ENCODE measurements at places on chromosomes 12 and 14.
A peak's percentile ranks its signal among the peaks of the same experiment; 100 is the strongest.

GRCh38 chr14:74784634-74785033, 21.5 kb downstream of the YLPM1 start:
- DNase-seq = no peak

DNA sequence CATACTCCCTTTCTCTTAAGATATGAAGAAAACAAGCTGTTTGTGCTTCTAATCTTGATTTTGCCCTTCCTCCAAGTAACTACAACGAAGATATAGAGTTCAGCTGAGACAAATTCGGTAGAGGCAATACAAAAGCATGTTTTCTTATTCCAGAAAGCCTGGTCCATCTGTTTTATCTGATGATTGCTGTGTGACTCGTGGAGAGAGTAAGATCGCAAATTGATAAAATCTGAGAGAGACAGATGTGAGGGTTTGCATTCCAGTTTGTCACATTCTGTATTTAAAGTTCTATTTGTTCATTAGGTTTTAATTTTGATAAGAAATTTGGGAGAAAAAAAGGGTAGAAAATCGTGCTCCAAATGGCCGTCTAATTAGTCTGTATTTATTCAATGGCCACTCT, 192.1 kb downstream of the CPNE8 start:
- DNase-seq = no peak

GRCh38 chr12:71626098-71626497, 37.5 kb downstream of the ZFC3H1 start:
- DNase-seq = no peak

- no peak for DNase-seq
These were observed 41.6 kb downstream of the ACACB start for GRCh38 chr12:109157986-109158385.

GRCh38 chr12:123067654-123068053, 83.2 kb downstream of the PITPNM2 start:
- peak; percentile 62 for DNase-seq

DNA sequence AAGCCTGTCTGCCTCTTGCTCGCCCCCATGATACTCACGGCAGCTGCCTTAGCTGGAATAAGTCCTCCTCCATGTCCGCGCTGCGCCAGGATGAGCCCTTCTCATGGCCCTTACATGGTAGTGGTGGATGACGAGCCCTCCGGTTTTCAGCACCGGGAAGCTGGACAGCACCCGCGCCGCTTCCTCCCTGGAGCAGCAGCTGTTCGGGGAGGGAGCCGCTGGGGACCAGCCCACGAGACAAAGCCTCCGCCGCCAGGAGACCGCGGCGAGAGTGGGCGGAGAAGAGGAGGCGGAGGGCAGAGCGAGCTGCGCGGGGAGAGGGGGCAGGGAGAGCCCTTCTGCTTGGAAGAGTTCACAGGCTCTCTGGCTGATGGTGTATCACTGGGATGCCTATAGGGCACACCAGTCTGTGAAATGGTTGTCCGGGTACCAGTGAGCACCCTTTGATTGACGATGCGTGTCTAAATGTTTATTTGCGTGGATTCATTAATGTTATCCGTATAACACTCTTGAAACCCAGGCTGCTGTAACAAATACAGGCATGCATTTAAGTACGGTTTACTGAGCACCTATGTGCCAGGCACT, at the start of gene SVOP:
TSS of gene SVOP (minus strand) at position 273 of the 585 bp plus-strand sequence. CDS start at position 73, 200 bp downstream.
- peak; percentile 25 for DNase-seq

DNA sequence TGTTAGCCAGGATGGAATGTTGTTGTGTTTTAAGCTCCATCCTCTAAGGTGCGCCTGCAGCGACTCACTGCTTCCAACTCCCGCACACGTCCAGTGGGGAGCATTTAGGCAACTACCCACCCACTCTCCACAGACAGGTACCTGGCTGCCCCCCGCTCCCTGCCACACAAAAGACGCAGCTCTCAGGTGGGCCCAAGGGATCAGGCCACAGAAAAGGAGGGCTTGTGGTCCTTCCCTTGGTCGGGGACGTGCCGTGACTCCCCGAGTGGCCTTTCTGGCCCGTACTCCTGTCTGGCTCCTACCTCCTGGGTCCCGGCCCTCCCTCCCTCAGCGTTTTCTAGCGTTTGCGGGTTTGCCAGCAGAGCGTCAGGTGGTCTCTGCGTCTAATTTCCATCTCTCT, 16.2 kb downstream of the TEDC1 start:
- DNase-seq = no peak

GRCh38 chr14:35446450-35446849, 41.9 kb upstream of the NFKBIA start:
- DNase-seq = no peak

GRCh38 chr12:2547273-2548044, 247.3 kb upstream of the FKBP4 start:
- DNase-seq = no peak

- DNase-seq = no peak
These were observed 222.8 kb downstream of the EGLN3 start for GRCh38 chr14:33728010-33728498.

DNA sequence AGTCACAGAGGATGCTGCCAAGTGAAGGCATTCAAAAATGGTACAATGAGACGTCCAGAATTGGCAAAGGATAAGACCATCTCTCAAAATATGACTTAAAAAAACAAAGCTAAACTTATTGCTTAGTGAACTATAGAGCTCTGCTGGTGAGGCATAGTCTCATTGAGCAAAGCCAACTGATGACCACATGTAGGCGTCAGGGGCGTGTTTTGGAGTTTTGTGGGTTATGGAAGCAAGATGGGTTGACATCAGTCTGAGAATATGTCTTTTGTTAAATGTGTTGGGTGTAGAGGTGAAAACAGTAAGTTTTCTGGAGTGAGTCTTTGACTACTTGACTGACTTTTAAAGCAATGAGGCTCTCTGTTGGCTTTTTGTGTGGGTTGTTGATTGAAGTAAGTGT, 47.2 kb downstream of the ATL1 start:
- DNase-seq = no peak

DNA sequence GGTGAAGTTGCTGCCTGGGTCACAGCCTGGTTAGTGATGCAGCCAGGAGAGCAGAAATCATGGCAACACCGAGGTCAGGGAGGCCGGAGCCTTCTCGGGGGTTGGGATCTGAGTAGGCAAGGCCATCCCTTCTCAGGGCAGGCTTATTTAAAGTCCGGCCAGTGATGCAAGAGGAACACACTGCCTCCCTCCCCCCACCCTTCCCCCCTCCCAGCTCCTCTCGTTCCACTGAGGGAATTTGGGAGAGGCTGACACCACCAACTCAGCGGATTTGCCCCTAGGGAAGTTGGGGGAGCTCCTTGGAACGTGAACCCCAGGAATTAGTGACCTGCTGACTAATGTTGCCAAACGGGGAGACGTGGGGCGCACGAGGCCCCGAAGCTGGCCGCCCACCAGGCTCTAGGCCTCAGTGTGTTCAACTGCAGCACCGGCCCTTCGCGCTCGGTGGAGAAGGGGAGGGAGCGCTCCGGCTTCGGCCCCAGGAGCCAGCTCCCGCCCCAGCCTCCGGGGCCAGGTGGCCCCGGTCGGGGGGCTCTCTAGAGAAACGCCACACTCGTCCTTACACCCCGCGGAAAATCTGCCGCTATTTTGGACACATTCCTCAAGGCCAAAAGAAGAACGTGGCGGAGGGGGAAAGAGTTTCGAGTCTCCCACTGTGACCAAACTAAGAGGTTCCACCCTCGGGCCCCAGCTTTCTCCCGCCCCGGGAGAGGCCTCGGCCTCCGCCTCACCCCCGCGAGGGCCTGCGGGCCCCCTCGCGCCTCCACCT, 1.6 kb downstream of the CTDSP2 start:
- DNase-seq = peak; percentile 50

- DNase-seq = no peak
These were observed 723 bp upstream of the LRP10 start for GRCh38 chr14:22870811-22871223.

DNA sequence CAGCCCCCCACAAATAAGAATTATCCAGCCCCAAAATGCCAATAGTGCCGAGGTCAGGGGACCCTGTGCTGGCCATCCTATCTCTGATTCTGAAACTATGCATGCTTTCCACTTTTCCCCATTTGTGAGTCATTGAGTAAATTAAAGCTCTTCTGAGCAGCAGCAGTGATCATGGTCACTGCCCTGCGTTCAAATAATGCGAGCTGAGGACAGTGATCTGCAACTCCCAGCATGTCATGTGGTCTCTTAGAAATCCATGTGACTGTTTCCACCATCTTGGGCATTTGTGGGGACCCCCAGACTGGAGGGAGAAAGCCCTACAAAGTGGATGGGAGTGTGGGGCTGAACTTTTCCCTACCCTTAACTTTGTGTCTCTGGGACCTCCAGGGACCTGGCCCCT, 53.8 kb downstream of the C14orf132 start:
- no peak for DNase-seq

GRCh38 chr12:62832558-62832957, 102.4 kb downstream of the PPM1H start:
- DNase-seq = no peak

DNA sequence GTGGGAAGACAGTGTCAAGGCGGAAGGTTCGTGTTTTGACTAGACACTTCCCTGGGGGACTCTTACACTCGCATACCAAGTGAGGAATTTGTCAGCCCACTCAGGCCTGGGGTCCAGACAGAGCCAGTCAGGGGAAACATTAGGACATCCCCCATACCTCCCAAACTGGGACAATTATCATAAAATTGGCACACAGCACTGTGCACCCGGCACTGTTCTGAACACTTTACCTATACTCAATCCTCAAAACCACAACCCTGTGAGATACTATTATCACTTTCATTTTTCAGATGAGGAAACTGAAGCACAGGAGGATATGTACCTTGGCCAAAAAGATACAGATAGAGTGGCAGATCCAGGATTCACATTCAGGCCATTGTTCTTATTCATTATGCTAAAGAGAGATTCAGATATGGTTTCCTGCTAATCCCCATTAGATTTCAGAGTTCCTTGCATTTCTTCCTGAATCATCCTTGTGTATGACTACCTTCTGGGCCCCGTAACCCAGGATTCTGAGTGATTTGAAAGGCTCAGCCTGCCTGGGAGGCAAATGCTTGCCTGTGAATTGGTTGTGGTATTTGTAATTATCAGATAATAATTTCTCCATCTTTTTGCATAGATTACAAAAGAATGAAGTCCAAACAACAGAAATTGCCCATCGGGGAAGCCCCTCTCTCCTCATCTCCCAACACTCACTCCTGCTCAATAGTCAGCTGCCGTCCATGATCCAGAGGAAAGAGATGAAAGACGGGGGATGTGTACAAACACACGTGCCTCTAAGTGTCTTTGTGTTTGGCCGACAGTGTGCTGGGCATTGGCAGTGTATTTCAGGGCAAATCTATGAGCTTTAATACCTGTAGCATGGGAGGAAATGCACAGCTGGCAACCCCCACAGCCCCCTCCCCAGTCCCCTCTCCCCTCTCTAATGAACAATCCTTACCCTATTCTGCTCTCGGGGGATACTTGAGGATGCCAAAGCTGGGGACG, 4.6 kb downstream of the TAC3 start:
- DNase-seq = no peak

- no peak for DNase-seq
These were observed 93.0 kb upstream of the PRKD1 start for GRCh38 chr14:30020687-30021086.

- no peak for DNase-seq
These were observed 15.6 kb upstream of the TTC7B start for GRCh38 chr14:90831821-90832220.

GRCh38 chr12:131604859-131605258, 106.0 kb upstream of the SFSWAP start:
- no peak for DNase-seq

- no peak for DNase-seq
These were observed 110.9 kb downstream of the KSR2 start for GRCh38 chr12:117857632-117858612.

DNA sequence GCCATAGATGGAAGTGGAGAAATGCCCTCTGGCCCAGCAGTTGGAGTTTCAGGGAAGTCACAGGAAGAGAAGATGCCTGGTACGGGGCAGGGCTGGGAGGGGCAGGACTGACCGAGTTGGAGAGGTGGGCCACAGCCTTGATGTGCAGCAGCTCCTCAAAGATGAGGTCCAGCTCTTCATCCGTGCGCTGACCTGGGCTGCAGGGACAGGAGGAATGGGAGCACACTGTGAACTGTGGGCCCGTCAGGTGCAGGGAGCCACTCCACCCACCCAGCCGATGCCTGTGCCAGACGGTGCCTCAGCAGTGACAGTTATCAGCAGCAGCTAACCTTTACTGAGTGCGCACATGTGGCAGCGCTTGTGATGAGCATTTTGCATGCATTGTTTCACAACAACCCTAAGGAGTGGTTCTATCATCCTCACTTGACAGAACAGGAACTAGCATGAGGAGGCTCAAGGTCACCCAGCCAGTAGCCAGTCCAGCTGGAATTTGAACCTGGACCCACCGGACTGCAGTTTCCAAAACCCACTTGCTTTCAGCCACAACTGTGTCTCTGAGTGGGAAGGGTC, 8.4 kb downstream of the RAPGEF3 start:
- DNase-seq = no peak

DNA sequence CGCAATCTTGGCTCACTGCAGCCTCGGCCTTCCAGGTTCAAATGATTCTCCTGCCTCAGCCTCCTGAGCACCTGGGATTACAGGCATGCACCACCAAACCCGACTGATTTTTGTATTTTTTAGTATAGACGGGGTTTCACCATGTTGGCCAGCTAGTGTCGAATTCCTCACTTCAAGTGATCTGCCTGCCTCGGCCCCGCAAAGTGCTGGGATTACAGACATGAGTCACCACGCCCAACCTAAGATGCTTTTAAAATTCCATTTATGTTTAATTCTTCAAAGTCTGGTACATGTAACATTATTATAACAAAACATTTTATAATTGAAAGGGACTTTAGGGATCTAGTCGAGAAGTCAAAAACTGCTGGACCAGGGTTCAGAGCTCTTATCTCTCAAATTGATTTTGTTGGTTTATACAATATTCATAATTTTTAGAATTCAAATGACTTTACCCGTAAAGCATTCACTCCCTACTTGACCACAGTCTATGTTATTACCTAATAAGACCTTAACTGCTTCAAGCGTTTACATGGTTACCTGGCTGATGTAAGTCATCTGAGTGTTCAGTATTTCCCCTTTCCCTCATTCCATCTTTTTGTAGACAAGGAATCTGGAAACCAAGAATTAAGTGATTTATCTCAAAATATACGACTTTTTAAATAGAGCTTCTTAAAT, 28.2 kb downstream of the RAP1B start:
- DNase-seq = no peak

DNA sequence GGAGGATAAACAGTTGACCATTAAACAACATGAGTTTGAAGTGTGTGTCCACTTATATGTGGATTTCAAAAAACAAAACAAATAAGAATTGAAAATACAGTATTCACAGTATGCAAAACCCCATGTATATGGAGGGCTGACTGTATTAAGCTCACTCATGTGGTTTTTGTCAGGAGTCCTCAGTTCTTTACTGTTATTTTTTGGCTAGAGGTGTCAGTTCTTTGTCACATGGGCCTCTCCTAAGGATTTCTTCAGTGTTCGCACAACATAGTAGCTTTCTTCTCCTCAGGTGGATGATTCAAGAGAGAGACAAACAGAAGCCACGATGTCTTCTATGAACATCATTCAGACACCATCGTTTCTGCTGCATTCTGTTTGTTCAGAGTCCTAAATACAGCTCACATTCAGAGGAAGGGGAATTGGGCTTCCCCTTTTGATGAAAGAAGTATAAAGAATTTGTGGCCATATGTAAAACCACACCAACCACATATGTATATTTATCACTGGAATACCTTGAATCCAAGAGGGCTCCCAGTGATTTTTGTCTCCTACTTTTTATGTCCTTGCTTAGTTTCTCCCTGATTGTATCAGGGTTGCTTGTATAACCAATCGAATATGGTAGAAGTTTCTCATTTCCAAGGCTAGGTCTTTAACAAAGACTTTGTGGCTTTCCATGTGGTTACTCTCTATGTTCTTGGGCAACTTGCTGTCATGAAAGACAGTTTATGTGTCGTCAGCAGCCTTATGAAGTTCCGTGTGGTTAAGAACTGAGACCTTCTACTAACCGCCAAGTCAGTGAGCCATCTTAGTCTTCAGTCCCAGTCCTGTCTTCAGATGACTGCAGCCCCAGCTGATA, 18.9 kb downstream of the MNAT1 start:
- no peak for DNase-seq
